Nephron progenitor cell (in vitro differentiated cells): ENCODE measurements at places on chromosomes 7 and 10.
A peak's percentile ranks its signal among the peaks of the same experiment; 100 is the strongest.

DNA sequence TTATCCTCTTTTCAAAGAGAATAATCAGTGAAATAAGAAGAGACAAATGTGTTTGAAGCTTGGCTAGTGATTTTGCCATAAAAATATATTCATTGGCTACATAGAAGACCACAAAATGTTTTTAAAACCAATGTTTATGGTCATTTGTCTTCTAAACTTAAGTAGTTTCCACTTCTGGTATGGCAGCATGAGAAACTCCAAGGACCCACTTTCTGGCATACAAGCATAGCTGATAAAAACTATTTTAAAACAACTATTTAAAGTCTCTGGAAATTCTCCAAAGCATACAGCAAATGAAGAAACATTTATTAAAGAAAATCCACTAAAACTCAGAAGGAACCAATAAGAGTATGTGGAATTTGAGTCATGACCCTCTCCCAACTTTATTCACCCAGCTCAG is 89.2 kb upstream of the TOMM7 start:
- no peak for DNase-seq

- peak; percentile 46 for DNase-seq
Observed at GRCh38 chr10:23198940-23199767, 7.0 kb downstream of the PTF1A start.

DNA sequence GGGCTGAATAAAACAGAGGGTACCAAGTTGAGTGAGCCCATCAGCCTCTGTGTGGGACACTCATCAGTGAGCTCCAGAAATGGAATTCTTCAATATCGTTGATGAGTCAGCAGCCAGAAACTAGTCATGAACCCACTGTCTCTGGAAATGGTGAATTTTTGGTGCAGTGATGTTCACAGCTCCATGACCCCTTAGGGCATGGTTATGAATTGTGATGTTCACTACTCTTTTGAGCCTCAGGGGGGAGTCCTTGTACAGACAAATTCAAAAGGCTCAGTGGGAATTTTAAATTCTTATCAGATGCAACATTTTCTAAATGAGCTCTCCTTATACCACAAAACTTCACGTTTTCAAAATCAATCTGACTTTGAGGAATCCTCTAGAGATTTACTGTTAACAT is 335.7 kb downstream of the PHTF2 start:
- no peak for DNase-seq

DNA sequence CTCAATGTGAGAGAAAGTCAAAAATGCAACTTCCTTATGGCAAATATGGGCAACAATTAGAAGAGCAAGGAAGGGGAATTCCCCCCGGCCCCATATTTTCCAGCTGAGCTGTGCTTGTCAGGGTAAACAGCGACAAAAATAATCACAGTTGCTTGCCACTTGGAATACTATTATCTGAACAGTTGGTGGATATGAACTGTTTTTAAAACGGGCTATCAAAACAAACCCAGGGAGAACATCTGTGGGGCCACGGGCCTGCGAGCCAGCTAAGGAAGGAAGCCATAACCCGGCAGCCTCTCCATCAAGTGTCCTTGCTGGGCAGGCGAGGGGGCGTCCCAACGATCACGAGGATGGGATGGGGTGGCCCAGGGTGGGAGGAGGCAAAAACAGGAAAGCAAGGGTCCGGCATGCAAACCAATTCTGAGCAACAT is 228.4 kb downstream of the ARHGAP12 start:
- no peak for DNase-seq

- DNase-seq = no peak
Observed at GRCh38 chr7:30841025-30841735, 70.0 kb downstream of the MINDY4 start.
